ENCODE measurements at places on chromosomes 6 and 20. TPM values are rescaled to one million over a fixed set of nuclear protein-coding genes. Genes with fewer than 3 reads are reported as not detected.

GRCh38 chr6:4259391-4259790 is 124.0 kb upstream of the ECI2 start:
- DNase-seq = no peak

DNA sequence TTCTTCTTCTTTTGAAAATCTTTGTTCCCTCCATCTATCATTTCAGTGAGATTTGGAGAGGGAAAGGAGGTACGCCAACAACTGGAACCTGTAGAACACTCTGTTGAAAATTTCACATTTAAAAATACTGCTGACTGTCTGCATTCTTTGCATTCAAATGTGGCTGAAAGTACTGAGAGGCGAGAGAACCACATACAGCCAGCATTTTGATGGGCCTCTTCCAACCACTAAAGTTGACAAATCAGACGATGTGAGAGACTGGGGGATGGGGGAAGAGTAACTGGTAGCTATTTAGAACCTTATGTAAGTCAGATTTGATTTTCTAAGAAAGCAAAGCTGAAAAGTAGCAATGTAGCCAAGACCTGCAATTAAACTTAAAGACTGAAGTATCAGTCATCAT is 77.5 kb downstream of the FKBP5 start:
- DNase-seq = peak; percentile 67

DNA sequence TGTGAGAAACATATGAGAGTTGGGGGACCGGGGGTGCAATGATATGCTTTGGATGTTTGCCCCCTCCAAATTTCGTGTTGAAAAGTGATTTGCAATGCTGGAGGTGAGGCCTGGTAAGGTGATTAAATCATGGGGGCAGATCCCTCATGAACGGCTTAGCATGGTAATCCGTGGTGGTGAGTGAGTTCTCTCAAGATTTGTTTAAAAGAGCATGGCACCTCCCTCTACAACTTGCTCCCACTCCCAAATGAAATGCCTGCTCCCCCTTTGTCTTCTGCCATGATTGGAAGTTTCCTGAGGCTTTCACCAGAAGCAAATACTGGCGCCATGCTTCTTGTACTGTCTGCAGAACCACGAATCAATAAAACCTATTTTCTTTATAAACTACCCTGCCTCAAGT is 2.5 kb downstream of the DEK start:
- DNase-seq = no peak

- no peak for DNase-seq
Measured at GRCh38 chr6:111154981-111155380, 67.7 kb downstream of the SLC16A10 start.

DNA sequence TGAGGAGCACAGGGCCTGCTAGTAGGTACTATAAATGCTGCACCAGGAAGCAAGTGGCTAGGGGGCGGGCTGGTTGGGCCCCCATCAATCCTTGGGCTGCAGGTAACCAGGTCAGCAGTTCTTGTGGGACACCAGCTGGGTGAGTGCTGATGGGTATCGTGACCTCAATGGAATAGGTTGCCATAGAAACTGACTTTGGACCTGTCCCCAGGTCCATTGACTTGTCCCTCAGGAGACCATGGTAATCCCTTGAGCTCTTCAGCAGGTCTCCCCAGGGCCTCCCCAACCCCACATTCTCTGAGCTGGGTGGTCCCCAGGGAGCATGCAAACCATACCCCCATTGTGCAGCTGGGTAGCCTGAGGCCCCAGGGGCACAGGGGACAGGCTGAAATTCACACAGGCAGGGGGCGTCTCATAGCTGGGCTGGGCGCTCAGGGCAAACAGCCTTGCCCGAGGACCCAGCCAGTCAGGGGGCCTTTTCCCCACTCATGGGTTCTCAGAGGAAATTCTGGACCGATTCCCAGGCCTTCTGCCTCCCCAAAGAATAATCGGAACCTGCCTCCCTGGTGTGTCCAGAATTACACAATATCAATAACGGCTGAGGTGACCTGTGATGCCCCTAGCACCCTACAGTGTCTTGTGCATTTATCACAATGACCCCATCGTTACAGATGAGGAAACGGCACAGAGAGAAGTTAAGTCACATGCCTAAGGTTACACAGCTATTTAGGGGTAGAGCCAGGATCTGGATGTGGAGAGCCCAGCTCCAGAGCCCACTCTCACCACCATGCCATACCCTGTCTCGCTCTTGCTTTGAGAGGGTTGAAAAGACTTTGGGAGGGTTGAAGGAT is 35.9 kb downstream of the SRC start:
- no peak for DNase-seq

Gene TMC2
- 0.94 TPM for total RNA-seq

Gene SDCBP2
- total RNA-seq = 2.7 TPM

DNA sequence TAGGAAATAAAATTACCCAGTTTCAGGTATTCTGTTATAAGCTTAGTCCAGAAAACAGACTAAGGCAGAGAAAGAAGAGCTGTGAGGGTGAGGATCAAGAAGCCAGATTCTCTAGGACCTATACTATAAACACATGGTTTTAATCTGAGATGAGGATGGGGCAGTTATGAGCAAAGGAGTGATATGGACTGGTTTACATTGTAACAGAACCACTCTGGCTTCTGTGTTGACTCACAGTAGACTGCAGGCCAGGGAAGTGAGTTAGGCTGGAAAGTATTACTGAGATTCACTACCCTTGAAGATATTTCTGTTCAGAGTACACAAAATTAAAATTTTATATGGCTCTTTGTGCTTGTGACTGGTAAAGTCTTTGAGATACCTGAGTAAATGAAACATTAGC is 3.2 kb upstream of the RWDD1 start:
- no peak for DNase-seq

Gene PPDPF
- total RNA-seq = 197 TPM

DNA sequence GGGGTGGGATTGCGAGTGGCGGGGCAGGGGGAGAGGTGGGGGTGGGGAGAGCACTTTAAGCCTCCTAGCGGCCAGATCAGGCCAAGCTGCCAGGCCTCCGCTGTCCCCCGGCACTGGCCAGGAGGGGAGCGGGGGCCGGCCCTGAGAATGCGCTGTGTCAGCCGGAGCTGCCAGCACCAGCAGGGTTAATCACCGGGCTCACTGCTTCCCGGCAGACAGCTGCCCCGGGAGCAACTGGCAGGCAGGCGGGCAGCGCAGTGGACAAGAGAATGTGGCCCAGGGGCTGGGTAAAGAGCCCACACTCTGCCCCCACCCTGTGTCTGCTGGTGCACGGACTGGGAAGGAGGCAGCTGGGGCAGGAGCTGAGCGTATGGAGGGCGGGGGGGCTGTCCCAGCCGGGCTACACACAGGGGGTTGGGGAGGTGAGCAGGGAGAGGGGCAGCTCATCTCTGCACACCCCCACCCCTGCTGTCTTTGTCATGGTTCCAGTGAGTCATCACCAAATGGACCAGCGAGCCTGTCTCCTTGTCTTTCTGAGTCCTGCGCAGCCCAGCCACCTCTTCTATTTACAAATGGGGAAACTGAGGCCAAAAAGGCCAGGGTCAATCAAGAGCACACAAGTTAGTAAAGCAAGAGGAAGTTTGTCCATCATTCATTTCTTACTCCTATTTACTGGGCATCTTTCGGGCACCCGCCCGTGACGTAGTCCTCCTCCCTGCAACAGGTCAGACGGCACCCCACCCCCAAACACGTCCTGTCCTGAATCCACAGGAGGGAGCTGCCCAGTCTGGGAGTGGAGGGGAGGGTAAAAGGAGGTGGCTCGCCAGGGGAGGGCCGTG is 2.1 kb upstream of the LAMA5 start:
- no peak for DNase-seq

Gene PLCB1
- total RNA-seq = 66.2 TPM

- DNase-seq = no peak
Measured at GRCh38 chr20:13042458-13042794, 33.7 kb downstream of the SPTLC3 start.

Gene CALHM4
- not detected for total RNA-seq

- DNase-seq = peak; percentile 38
Measured at GRCh38 chr6:15420959-15421438, 175.1 kb downstream of the JARID2 start.

GRCh38 chr6:14129575-14129974 is 12.0 kb downstream of the CD83 start:
- DNase-seq = no peak

Gene PHACTR1
- 5.4 TPM for total RNA-seq

DNA sequence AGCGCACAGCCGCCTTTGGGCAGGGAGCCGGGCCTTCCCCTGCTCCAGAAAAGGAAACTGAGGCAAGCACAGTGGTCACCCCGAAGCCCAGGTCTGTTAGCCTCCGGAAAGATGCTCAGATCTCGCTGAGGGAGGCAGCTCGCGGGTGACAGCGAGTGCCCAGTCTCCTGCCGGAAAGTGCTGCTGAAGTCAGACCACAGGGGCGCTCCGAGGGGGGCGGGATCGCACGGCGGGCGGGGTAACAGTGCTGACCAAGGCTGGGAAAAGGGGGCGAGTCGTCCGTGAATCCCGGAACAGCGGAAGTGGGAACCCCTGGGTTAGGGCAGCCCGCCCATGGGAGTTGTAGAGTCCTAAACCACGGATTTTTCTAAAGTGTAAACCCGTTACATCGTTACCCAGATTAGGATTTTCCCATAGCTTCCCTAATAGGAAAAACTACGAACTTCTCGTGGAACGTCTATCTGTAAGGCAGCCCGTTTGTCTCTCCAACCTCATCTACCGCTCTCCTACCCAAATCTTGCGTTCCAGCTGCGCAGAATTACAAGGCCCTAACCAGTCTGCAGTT is 504 bp downstream of the VPS16 start:
- peak; percentile 37 for DNase-seq

DNA sequence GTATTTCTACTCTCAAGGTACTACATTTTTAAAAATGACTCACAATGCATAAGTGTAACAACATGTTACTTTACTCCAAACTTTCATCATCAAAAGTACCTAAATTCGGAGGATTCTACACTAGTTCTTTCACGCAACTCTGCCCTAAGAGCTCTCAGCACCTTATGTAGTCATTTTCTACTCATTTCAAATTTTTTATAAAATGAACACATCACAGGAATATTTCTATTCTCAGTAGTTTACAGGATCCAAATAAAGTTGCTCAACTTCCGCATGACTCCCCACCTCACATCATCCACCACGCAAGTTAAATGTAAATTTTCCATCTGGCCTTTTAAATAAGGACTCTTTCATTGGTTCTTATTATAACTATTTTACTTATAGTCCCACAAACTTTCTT is 344.9 kb upstream of the MANEA start:
- DNase-seq = no peak

GRCh38 chr6:168515376-168515775 is 74.4 kb downstream of the SMOC2 start:
- DNase-seq = no peak

Gene TRIM31
- total RNA-seq = not detected

DNA sequence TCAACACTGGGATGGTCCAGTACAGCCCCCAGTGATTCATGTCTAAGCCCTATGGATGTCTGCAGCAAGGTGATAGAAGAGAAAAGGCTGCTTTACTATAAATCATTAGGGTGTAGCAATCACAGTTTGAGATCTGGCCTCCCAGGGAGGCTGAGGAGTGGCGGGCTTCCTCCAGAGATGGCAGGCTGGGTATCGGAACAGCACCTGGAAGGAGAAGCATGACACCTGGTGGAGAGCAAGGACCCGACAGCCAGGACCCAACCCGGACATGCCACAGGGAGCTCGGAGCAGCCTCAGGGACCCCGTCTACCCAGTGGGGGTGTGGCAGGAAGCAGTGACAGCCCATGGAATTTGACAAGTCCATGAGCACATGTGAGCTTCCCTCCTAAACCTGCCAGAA is 114.8 kb upstream of the CD93 start:
- DNase-seq = peak; percentile 11
